ENCODE measurements at places on chromosomes 12 and 14.

DNA sequence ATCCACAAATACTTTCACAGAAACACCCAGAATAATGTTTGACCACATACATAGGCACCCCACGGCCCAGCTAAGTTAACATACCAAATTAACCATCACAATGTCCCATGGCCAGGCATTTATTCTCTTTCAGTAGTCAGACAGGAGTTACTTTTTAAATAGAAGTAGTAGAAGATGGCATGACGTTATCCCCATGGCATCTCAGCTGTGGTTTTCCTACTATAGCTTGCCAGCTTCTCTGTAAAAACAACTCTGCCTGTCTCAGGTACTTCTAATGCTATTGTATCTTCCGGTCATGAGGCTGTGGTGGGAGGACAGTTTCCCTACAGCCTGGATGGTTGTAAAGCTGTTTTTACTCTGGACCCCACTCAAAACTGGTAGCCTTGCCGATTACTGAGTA is 19.3 kb downstream of the CTSG start:
- DNase-seq: no peak

DNA sequence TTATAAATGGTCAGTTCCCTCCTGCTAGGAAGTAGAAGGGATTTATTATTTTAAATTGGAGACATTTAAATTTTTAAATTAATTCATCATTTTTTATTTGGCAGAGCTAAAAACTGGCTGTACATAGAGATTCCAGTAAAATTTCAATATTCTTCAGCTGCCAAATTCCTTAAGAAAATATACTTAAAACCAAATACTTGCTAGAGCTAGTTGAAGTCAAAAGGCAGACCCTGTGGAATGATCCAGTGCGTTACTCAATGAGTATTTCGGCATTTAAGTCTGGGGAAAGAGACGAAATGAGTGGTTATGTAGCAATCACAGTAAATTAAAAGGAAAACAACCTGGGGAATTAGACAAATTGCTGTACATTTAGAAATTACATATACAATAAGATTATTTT is 1104.7 kb downstream of the SLC6A15 start:
- no peak for DNase-seq

- no peak for DNase-seq
Observed at GRCh38 chr14:25484906-25485305, 435.0 kb upstream of the STXBP6 start.

DNA sequence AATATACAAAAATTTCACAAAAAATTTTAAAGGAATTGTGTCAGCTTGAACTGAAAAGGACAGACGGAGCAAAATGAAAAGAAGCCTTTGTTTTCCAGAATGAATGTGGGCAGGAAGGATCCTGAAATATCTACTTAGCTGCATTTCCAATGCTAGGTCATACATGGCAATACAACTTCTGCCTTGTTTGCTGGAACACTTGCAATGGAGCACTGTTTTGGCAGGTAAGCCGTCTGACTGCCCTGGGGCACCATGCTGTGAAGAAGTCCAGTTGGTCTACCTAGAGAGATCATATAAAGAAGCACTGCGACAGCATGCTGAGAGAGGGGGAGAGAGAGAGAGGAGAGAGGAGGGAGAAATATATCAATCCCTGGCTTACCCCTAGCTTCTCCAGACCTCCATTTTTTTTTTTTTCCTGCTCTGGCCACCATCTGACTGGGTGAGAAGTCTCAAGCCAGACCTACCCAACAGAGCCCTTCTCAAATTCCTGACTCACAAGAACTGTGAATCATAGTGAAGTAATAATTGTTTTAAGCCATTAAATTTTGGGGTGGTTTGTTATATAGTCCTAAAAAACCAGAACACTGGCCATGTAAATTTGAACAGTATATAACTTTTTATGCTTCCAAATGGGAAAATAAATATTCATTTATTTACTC is 97.1 kb upstream of the PRICKLE1 start:
- DNase-seq: no peak

DNA sequence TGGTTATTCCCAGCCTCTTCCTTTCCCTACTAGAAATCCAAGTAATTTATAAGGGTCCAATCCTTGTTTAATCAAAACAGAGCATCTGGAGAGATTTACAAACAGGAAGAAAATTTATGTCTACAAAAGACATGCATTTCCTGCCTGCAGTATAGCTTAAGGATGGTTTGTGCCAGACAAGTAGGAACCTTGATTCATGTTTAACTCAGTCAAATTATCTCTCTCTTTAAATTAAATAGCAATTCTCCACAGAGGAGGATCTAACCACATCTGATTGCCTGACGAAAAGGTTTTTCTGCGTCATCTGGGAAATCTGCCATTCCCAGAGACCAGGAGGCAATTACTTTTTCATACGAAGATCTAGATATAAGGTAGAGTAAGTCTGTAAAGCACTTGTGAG is 105.2 kb downstream of the ZFC3H1 start:
- DNase-seq: no peak

- DNase-seq: no peak
Observed at GRCh38 chr14:32049361-32050088, 27.6 kb upstream of the ARHGAP5 start.

- no peak for DNase-seq
Observed at GRCh38 chr12:1607940-1608712, 13.7 kb upstream of the FBXL14 start.

DNA sequence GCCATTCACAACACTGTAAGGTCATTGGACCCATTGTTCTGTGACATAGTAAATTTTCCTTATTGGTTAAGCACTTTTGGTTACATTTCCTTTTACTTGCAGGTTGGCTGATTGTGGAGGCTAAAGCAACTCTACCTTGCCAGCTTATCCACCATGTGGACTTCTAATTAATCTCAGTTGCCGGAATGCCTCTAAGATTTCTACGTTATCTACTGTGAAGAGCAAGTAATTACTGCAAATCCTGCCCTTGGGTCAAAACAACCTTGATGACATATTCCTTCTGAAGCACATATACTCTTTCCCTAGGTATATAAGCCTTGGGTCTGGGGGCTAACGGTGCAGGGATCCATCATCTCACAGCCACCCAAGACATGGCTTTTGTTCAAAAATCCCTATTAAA is 19.5 kb upstream of the MORN3 start:
- DNase-seq: no peak
